ENCODE measurements at places on chromosomes 2 and 18.

DNA sequence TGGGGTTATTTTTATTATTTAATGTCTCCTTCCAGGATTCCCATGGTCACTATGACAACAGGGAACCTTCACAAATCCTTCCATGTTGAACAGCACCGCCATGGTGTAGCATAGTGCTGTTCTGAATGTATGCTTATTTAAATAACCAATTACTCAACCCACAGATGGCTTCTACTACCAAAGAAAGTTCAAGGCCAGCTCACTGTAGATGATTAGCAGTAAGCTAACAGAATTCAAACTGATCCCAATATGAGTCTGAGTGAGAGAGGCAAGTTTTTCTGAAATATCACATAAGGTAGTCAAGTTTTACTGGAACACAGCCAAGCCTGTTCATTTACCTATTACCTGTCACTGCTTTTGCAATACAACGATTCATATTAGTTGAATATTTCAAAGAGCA lies 51.2 kb downstream of the CLASP1 start:
- DNase-seq, result no peak

- DNase-seq, result no peak
Measured at GRCh38 chr2:15923597-15923996, 16.8 kb upstream of the MYCN start.

- DNase-seq, result no peak
Measured at GRCh38 chr18:13700153-13700552, 26.2 kb downstream of the FAM210A start.

DNA sequence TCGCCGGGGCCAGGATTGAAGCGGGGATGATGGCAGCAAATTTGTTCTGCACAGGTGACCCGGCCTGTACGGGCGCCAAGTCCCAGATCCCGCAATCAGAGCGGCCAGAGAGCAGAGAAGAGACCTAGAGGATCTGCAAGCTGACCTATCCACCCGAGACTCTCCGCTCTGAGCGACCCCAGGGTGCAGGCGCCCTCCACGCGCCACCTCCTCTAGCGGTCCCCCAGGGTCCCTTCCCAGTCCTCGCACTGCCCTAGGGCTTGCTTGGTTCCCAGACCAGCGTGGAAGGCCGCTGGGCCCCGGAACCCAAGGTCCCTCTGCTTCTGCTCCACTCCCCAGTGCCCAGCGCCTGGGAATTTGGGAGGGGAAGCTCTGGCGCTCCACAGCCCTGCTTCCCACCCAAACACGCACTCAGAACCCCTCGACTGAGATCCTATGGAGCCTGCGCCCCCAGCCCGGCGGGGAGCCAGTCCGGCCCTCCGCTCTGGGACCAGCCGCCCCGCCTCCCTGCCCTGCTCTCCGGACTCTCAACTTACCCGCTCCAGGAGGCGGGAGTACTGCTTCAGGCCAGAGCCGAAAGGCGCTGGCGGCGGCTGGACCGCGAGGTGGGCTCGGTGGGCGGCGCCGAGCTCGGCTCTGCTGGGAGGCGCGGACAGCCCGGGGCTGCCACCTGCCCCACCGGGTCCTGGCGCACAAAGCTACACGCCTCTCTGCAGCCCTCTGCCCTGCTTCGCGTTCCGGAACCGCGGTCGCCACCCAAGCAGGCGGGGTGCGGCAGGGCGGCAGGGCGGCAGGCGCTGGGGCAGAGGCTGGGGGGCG lies 3.0 kb upstream of the SIX3 start:
- DNase-seq, result no peak

DNA sequence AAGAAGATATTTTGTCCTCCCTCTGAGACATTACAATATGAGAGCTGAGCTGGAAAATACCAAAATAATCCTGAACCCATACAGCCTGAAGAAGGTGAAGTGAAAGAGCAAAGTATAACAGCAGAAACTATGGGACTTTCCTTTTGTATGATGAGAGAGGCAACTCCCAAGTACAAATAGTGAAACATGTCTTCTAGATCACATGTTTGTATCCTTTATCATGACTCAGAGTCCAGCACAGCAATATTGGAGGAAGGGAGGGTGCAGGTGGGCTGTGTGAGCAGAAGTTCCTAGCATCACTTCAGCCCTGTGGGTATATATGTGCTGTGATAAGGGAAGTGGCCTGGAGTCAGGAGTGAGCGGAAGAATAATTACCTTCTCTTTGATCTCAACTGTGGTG lies 265.6 kb upstream of the NRXN1 start:
- no peak for DNase-seq

Data from right forelimb (tissue), 1 donor.